ENCODE measurements at places on chromosomes 3 and 15. TPM values are rescaled to one million over a fixed set of nuclear protein-coding genes. Genes with fewer than 3 reads are reported as not detected.

- H3K27me3 ChIP-seq: no peaks in the 10 kb centered on the region
- no peak for DNase-seq
- H3K36me3 ChIP-seq: peaks cover 25% of the 10 kb centered on the region
Measured at GRCh38 chr3:45082142-45082538, 56.0 kb downstream of the CLEC3B start.

- H3K4me3 ChIP-seq: no peak overlapping the region
- no peak for DNase-seq
- H3K4me1 ChIP-seq: no peaks in the 10 kb centered on the region
- no peaks in the 10 kb centered on the region for H3K27me3 ChIP-seq
Measured at GRCh38 chr15:71669688-71670087, 140.7 kb upstream of the NR2E3 start.

- H3K4me3 ChIP-seq: peak overlapping the region; percentile 85
- peaks cover 6% of the 10 kb centered on the region for H3K36me3 ChIP-seq
- DNase-seq: peak; percentile 45
- no peaks in the 10 kb centered on the region for H3K27me3 ChIP-seq
- peaks cover 4% of the 10 kb centered on the region for H3K4me1 ChIP-seq
Measured at GRCh38 chr3:155805204-155805801, 775 bp downstream of the C3orf33 start.

GRCh38 chr3:187735837-187736236, 9.4 kb downstream of the BCL6 start:
- H3K4me1 ChIP-seq: peaks cover 10% of the 10 kb centered on the region
- no peak overlapping the region for H3K4me3 ChIP-seq
- no peaks in the 10 kb centered on the region for H3K27me3 ChIP-seq

DNA sequence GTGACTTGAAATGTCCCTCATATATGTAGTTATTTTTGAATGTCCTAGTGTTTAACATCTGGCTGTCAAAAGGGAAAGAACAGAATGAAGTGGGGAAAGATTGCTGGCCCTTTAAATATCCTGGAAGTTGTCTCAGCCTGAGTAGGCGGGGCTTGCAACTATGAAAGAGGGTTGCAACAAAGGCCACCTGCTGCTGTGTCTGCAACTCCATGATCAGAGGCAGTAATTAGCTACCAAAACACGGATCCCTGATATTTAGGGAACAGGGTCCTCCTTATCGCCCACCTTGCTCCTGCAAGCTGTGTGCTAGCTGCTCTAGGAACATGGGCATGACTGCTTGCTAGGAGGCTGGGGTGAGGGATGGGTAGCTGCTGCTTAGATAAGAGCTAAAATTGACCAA, 100.2 kb upstream of the CFAP20DC start:
- H3K4me3 ChIP-seq: no peak overlapping the region
- DNase-seq: peak; percentile 58
- 0 out of 2 replicates have a peak, but pooled peaks cover 4% of the 10 kb centered on the region for H3K4me1 ChIP-seq
- H3K27me3 ChIP-seq: no peaks in the 10 kb centered on the region
- H3K36me3 ChIP-seq: 0 out of 2 replicates have a peak, but pooled peaks cover 6% of the 10 kb centered on the region
- no peak overlapping the region for H3K27ac ChIP-seq

GRCh38 chr15:68620721-68621527, 42.1 kb downstream of the CORO2B start:
- H3K36me3 ChIP-seq: no peaks in the 10 kb centered on the region
- DNase-seq: no peak
- H3K4me3 ChIP-seq: no peak overlapping the region
- no peaks in the 10 kb centered on the region for H3K27me3 ChIP-seq
- no peaks in the 10 kb centered on the region for H3K4me1 ChIP-seq
- no peak overlapping the region for H3K27ac ChIP-seq

DNA sequence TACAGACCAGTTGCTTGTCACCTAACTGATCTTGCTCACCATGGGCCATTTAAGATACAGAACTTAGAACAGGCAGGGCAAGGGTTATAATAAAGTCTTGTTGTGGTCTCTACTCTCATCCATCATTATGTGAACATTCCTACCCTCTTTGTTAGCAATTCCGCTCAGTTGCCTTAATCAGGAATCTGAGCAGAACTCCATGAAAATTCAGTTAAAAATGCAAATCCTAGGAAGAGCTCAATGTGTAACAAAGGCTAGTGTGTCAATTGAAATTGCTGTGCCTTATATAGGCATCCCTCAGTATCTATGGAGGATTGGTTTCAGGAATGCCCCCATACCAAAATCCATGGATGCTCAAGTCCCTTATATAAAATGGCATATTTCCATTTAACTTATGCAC, 44.5 kb downstream of the CP start:
- no peak for DNase-seq
- no peak overlapping the region for H3K4me3 ChIP-seq
- H3K4me1 ChIP-seq: no peaks in the 10 kb centered on the region
- no peaks in the 10 kb centered on the region for H3K27me3 ChIP-seq
- peaks cover 47% of the 10 kb centered on the region for H3K36me3 ChIP-seq

GRCh38 chr3:126922466-126922865, 60.4 kb upstream of the PLXNA1 start:
- H3K4me1 ChIP-seq: no peaks in the 10 kb centered on the region
- H3K27me3 ChIP-seq: no peaks in the 10 kb centered on the region
- H3K27ac ChIP-seq: no peak overlapping the region
- no peak overlapping the region for H3K4me3 ChIP-seq
- H3K36me3 ChIP-seq: peaks cover 14% of the 10 kb centered on the region
- no peak for DNase-seq

- no peak for DNase-seq
- no peak overlapping the region for H3K4me3 ChIP-seq
Measured at GRCh38 chr15:69303337-69304181, 4.8 kb downstream of the PAQR5 start.

DNA sequence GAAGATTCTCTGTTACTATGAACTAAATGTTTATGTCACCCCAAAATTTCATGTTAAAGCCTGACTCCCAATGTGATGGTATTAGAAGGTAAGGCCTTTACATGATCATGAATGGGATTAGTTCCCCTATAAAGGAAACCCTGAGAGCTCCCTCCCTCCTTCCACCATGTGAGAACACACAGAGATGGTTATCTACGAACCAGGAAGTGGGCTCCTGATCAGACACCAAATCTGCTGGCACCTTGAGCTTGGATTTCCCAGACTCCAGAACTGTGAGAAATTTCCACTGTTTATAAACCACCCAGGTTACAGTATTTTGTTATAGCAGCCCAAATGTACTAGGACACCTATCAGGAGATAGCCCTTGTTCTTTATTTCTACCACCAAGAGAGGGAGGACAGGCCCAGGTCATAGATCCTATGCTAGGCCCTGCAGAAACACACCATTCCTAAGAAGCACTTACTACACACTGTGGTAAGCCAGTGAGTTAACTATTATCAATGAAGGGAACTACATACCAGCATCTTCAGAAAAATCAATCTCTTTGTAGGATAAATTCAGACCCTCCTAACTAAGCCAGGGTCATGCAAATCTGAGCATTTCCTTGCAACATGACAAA, 59.0 kb downstream of the PRKAR2A start:
- H3K4me1 ChIP-seq: no peaks in the 10 kb centered on the region
- H3K27me3 ChIP-seq: no peaks in the 10 kb centered on the region
- H3K27ac ChIP-seq: no peak overlapping the region
- H3K4me3 ChIP-seq: no peak overlapping the region

Gene HHLA2
- not detected for total RNA-seq

Gene EPHA3
- 0.59 TPM for total RNA-seq

Gene RBMS3
- 7.3 TPM for total RNA-seq
